NCI-H82 (cell line): ENCODE measurements at places on chromosomes 13 and 19.

- no peak for DNase-seq
These were observed 1.9 kb upstream of the VASP start for GRCh38 chr19:45505151-45505995.

DNA sequence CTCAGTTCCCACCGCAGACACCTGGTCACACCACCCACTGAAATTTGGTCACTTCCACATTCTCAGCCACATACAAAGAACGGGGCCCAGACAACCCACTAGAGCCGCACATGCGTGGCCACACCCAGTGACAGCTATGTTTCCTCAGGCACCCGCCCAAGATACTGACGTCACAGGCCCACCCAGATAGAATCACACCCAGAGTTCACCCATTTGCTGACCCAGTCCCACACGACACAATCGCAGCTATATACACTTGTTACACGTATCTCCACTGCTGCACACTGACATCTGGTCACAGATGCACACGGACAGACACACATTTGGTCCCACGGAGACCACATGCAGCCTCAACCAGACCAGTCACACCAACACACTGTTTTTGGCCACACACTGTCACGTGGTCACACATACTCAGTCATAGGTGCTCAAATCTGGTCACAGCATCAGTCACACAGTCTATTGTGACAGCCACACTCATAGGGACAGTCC lies 2.9 kb downstream of the NUMBL start:
- DNase-seq, result no peak

GRCh38 chr19:46132508-46133100 lies 8.1 kb upstream of the IGFL3 start:
- no peak for DNase-seq

- DNase-seq, result peak; percentile 91
These were observed 1.3 kb upstream of the ZIC2 start for GRCh38 chr13:99980201-99980823.

GRCh38 chr13:24215126-24215525 lies 54.6 kb downstream of the SPATA13 start:
- DNase-seq, result no peak

DNA sequence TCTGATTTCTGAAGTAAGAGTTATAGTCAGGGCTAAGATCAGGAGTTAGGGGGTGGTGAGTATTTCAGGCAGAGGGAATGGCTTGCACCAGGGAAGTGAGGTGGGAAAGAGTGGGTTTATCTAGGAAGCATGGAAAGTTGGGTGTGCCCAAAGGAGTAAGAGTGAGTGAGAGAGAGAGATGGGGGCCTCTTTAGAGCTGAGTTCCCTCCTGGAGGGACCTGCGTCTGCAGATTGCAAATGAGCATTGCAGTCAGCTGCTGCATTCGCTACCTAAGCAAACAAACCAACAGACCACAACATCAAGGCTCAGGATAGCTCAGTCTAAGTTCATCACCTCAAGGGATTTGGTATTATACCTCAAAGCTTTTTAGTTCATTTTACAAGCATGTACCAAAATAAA lies 405.8 kb downstream of the FGF9 start:
- DNase-seq, result no peak

DNA sequence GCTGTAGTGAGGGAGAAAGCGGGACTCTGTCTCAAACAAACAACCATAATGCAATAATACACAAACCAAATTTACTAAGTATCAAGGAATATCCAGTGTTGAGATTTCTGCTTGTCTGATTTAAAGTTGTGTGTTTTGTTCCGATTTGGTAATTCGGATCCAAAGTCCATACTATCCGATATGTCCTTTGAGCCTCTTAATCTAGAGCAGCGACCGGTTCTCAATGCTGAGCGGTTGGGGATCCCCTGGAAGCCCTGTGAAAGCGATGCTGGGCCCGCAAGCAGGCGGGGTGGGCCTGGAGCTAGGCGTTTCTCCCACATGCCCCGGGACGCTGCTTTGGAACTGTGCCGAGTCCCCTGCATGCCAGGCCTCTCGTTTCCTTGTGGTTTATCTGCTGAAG lies 20.2 kb downstream of the C19orf44 start:
- DNase-seq, result no peak

DNA sequence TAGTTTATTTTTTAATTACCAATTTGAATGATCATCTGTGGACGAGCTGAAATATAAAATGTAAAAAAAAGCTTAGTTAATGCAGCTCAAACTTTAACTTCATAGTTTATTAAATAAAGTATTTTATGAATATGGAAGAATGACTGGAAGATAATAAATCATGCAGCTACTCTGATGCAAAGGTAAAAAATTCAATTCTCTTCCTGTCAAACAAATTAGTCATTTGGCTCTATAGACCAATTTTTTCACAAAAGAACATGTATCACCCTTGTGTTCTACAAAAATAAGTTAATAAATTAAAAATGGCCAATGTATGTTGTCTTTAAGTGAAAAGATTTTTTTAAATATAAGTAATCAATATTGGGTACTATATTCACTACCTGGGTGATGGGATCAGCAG lies 26.2 kb downstream of the EXOSC8 start:
- DNase-seq, result no peak

DNA sequence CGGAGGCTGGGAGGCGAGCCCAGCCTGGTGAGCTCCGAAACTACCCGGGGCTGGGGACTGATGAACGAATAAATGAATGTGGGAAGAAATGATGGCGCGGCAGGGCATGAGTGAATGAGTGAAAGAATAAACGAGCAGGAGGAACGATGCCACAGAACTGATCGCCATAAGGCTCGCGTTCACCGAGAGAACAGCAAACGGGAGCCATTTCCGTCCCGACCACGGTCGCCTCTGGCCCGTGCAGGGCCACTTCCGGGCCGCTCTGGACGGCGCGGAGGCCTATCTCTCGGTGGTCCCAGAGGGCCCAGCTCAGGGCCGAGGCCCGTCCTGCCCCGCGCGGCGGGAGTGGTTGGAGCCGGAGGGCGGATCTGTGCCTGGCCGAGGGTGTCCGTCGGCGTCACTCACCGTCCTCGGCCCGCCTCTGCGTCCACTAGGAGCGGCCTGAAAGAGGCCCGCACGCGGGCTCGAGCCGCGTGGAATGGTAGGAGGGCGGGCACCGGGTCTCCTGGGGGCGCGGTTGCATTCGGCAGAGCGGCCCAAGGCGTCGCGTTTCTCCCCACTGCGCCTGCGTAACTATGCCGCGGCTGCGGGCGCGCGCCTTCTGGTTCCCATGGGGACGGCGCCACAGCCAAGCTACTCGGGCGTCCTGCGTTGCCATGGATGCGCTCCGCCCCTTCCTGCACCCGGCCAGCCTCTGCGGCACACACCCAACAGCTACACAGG lies at the start of gene ZNF497:
Gene ZNF497 (minus strand): TSS at position 480 of the 723 bp plus-strand sequence. CDS start 5,116 bp downstream, outside the sequence.
- DNase-seq, result peak; percentile 97

- no peak for DNase-seq
These were observed 319 bp downstream of the NKG7 start for GRCh38 chr19:51372021-51372648.

DNA sequence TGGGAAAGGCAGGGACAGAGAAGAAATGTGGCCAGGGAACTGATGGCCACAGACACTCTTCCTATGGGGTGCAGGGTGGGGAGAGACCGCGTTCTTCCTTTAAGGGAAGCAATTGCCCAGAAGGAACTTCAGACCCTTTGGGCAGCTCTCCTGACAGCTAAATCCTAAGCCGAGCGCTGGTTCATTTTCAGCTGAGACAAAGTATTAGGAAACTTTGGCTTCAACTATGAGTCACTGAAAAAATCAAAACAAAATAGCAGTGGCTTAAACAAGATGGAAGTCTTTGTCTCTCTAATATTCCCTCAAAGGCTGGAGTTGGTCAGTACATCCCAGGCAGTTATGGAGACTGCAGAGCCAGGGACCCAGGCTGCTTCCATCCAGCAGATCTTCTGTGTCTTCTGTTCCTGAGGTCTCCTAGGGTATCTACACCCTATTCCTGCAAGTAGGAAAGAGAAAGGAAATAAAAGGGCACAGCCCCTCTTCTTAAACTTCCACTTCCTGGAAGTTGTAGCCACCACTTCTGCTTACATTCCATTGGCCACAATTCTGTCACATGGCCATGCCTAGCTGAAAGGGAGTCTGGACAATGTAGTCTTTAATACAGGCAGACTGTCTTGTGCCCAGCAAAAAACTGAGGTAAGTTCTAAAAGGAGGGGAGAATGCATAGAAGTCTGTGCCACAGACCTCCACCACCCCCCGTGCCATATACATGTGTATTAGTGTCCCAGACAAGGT lies 163.5 kb downstream of the KATNAL1 start:
- no peak for DNase-seq

- peak; percentile 30 for DNase-seq
These were observed 14.0 kb upstream of the GJA3 start for GRCh38 chr13:20174656-20175405.

GRCh38 chr13:114024603-114025404 lies 50.9 kb upstream of the C13orf46 start:
- DNase-seq, result no peak

DNA sequence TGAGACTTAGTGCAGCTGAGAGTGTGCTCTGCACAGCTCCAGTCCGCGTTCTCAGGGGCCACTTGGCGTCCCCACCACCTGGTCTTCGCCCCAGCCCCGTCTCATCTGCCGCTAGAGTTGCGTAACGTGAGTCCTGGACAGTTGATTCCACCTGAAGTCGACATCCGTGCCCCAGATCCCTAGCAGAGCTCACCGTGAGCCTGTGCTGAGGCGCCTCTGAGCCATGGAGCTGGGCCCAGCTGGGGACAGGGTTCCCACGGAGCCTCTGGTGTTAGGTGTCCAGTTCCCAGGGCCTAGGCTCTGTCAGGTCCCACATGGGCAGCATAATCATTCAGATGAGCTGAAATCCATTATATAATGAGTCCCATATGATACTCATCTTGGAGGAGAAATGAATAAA lies 147.1 kb upstream of the SOX1 start:
- DNase-seq, result no peak

DNA sequence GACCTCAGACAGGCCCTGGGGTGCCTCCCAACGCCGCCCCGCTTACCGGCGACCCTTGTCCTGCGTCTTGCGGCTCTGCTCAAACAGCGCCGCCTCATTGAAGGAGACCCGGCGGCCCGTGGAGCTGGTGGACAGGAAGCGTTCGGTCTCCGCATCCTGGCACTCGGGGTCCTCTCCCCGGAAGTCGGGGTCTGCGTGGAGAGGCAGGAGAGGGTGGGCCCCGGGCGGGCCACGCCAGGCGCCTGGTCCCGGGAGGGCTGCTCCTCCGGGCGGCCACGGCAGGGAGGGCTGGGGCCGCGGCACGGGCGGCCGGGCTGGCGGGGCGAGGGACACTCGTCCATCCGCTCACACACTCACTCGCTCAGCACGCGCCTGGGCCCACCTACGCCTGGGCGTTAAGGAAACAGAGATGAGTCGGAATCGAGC lies 2.8 kb downstream of the CBARP start:
- no peak for DNase-seq

DNA sequence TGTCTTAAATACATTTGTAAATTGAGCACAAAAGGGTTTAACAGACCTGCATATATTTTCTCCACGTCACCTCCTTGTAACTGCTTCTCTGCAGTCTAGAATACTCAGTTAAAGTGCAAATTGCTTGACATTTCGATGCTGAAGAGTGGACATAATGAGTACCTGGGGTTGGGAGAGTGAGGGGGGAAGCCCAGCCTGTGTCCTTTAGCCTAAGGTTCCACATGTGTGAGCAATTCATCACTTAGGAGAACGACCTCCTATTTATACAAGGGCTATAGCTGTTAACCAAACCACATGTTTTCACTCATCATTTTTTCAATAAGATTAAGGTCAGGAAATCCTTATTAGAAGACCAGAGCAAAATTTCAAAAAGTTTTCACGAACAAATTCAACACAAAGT lies 29.5 kb downstream of the PCDH9 start:
- no peak for DNase-seq

DNA sequence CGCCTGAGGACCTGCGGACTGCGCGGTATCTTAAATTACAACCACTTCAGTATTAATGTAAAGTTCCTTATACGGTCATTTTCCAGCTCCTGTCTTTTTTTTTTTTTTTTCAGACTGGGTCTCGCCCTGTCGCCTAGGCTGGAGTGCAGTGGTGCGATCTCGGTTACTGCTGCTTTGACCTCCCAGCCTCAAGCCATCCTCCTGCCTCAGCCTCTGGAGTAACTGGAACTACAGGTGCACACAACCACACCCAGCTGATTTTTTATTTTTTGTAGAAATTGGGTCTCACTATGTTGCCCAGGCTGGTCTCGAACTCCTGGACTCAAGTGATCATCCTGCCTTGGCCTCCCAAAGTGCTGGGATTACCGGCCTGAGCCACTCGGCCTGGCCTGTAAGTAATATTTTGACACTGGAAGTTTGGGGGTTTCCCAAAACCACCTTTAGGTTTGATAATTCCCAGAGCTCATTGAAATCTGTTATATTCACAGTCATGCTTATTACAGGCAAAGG lies 406 bp upstream of the EID2B start:
- DNase-seq, result no peak

GRCh38 chr19:3369337-3370213 lies 3.2 kb downstream of the NFIC start:
- DNase-seq, result no peak

GRCh38 chr13:44015811-44016210 lies 136.1 kb downstream of the LACC1 start:
- no peak for DNase-seq

GRCh38 chr13:27627380-27627779 lies 5.7 kb downstream of the POLR1D start:
- DNase-seq, result no peak

GRCh38 chr13:107203146-107203847 lies 635.4 kb upstream of the ARGLU1 start:
- DNase-seq, result peak; percentile 63

- DNase-seq, result no peak
These were observed 5.9 kb downstream of the SLC1A5 start for GRCh38 chr19:46782355-46783019.

GRCh38 chr13:66962953-66963352 lies 267.2 kb downstream of the PCDH9 start:
- no peak for DNase-seq

DNA sequence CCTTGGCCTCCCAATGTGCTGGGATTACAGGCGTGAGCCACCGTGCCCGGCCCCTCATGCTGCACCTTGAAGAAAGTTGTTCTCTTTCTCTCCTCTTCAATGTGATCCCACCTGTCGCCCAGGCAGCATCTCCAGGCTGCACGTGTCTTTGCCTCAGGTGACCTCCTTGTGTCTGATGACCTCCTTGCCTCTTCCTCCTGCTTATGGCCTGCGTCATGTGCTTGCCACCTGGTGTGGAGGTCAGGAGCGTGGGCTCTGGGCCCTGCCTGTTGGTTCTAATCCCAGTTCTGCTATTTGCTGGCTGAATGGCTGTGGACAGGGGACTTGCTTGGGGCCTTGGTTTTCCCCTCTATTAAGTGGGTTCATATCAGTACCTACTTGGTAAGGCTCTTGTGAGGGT lies 6.3 kb downstream of the BICRA start:
- no peak for DNase-seq

GRCh38 chr13:44487989-44488388 lies 88.1 kb downstream of the TSC22D1 start:
- DNase-seq, result no peak

DNA sequence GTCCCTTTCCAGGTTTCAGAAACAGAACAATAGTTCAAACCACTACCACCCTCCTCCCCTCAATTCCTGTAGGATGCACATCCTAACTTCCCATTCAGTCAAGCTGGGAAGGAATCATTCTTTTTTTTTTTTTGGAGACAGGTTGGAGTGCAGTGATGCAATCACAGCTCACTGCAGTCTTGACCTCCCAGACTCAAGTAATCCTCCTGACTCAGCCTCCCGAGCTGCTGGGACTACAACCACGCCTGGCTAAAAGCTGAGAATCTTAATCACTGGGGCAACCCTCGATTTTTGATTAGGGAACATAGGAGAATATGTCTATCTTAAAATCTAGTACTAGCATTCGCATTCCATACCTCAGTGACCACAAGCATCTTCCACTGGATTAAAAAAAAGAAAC lies 146.2 kb downstream of the ABCC4 start:
- no peak for DNase-seq

GRCh38 chr13:98371516-98372023 lies 194.5 kb upstream of the RNF113B start:
- DNase-seq, result no peak
